Activated naive CD4-positive, alpha-beta T cell treated with anti-CD3 and anti-CD28 coated beads, Interleukin-2, amount 10 ng/mL, durations not matched to agents 7 days and 5 days (primary cell): ENCODE measurements at places on chromosomes 13 and 19.

GRCh38 chr19:43751466-43752220 is 3.1 kb downstream of the SMG9 start:
- DNase-seq: no peak

DNA sequence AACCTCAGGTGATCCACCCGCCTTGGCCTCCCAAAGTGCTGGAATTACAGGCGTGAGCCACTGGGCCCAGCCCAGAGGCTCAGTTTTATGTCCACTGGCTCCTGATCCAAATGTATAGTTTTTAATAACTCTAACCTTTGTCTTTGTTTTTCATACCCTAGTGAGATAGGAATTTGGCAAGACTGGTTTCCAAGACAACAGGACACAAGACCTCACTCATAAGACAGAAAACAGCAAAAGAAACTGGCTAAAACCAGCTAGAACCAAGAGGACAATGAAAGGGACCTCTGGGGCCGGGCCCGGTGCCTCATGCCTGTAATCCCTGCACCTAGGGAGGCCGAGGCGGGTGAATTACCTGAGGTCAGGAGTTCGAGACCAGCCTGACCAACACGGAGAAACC is 27.6 kb downstream of the CPT1C start:
- no peak for DNase-seq

DNA sequence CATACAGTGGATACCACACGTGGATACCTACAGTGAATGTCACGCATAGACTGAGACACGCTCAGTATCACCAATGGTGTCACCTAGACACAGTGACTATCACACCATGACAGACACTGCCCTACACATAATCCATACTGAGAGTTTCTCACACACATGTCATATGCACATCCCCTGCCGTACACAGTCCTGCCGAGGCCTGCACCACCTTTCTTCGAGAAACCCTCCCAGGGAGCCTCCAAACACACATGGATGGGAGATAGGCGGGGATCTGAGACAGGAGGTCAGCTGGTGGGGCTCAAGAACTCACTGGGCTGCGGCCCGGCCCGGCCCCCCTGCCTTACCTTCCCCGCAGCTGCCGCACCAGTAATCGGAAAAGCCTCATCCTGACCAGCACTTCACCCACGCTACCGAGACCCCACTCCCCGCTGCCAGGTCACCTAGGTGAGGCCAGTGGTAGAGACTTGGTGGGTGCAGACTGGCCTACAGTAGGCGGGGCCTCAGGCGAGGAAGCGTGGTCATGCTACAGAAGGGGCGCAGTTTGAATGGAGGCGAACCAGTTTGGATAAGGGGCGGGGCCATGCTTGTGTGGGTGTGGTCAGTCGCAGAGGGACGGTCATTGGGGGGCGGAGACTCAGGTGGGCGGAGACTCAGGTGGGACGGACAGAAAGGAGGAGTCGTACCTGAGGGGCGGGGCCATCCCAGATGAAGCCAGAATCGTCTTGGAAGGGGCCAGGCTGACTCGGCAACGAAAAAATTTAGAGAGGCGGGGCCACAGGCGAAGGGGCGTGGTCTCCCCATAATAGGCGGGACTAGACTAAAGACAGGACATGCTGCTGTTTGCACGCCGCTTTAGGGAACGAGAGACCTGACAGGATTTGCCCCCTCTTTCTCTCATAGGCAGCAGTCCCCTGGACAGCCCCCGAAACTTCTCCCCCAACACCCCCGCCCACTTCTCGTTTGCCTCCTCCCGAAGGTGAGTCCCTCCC is 2.1 kb downstream of the MAST1 start:
- DNase-seq: peak; percentile 69

DNA sequence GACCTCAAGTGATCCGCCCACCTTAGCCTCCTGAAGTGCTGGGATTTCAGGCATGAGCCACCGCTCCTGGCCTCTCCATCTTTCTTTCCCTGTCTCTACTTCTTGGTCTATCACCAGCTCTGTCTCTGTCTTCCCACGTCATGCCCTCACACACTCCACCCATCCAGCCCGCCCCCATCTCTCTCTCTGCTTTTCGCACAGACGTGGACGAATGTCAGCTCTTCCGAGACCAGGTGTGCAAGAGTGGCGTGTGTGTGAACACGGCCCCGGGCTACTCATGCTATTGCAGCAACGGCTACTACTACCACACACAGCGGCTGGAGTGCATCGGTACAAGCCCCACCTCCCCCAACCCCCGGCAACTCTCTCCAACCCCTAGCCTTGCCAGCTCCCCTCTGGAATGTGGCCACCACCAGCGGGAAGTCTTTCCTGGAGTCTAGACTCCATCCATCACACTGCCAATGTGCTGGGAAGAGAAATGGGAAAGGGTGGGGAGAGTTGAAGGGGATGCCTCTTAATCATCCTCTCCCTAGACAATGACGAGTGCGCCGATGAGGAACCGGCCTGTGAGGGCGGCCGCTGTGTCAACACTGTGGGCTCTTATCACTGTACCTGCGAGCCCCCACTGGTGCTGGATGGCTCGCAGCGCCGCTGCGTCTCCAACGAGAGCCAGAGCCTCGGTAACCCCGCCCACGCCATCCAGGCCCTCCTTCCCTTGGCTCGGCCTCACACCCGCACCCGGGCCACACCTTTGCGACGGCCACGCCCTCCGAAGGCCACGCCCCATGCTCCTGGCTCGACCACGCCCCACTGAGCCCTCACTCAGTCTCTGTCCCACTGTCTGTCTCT is 22.5 kb downstream of the LTBP4 start:
- no peak for DNase-seq

DNA sequence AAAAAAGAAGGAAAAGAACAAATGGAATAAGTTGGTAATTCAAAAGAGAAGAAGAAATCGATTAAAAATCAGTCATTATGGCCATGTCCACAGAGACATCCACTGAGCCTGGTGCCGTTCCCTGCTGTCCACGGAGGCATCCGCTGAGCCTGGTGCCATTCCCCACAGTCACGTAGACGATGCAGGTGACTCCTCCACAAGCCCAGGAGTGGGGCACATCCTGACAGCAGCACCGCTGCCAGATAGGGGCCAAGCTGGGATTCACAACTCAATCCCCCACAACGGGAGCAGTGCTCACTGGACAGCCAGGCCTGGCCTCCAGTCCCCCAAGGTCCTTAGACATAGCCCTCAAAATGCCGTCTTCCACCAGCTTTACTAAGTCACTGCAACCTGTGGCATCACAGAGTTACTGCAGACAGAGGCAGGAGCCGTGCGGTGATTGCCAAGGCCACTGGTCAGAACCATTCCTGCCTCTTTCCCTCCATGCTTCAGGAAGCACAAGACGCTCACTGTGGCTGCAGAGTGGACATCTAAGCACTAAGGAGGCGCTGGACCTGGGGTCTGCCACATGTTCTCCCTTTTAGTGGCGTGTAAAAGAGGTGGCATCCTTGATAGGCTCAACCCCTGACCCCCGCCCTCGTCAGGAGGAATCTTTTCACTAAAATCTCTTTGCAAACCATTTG is 131.5 kb upstream of the SPACA7 start:
- no peak for DNase-seq

DNA sequence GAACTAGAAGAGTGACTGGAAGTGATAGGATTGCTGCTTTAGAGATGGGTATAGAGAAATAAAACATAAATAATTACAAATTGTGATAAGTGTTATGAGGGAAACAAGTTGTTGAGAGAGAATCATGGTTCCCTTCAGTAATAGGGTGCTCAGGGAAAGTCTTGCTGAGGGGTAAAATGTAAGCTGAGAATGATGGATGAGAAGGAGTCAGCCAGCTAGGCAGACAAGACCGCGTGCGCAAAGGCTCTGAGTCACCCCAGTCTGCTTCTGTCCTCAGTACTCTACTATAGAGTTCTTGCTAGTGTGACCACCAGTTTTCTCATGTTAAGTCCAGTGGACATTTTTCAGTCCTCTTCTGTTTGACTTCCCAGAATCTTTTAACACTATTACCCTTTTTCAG is 39.5 kb downstream of the PCCA start:
- no peak for DNase-seq

GRCh38 chr13:51562011-51562671 is 22.1 kb upstream of the WDFY2 start:
- DNase-seq: no peak

DNA sequence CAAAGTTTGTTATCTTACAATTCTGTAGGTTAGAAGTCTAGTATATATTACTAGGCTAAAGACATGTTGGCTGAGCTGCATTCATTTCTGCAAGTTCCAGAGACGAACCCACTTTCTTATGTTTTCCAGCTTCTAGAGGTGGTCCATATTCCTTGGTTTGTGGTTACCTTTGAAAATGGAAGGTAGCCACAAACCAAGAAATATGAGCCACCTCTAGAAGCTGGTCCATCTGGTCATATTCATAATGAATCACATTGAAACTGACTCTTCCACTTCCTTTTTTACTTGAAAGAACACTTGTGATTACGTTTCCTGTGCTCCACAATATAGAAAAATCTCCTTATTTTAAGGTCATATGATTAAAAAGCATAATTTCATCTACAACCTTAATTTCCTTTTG is 943.0 kb upstream of the PCDH9 start:
- no peak for DNase-seq

DNA sequence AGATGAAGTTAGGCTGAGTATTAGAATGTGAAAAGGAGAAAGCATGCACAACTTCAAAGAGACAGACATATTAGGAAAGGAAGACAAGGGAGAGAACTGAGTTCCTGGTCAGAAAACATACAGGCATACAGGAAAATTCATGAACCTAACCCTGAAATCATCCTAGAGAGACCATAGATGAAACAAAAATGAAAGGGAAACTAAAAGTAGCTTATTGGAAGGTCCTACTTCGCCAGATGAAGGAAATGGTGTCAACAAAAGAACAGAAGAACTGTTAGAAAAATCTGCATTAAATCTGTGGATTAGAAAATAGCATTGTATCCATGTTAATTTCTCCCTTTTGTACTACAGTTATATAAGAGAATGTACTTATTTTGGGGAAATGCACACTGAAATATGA is 169.0 kb upstream of the UFM1 start:
- no peak for DNase-seq
